ENCODE measurements at places on chromosomes 12 and 14.

DNA sequence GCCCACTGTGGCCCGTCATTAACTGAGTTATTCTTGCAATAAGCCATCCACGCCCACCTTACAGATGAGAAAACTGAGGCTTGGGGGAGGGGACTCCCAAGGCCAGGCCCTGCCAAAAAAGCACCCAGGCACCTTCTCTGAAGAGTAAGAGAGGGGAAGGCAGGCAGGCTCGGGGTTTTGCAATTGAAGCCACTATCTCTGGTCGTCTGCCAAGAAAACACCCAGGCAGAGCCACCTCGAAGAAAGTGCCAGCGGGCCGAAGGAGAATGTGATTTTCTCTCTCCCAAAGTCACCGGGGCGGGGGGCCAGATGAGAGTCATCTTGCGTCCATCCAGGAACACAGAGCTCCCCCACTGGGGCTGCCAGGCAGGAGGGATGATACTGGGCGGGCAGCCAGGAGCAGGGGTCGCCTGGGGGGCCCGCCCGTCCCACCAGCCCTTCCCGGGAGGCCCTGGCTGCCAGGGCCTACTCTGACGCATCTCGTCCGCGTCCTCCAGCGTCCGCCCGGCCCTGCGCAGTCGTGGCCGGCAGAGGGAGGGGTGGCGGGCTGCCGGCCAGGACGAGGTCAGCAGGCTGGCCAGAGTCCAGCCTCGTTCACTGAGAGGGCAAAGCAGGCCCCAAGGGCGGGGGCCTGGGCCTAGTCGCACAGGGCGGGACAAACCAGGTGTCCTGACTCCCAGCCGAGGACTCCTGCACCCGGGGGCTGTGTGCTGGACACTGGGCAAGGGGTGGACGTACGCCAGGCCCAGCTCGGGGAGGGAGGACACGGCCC, 74.3 kb downstream of the RFLNA start:
- DNase-seq: no peak

DNA sequence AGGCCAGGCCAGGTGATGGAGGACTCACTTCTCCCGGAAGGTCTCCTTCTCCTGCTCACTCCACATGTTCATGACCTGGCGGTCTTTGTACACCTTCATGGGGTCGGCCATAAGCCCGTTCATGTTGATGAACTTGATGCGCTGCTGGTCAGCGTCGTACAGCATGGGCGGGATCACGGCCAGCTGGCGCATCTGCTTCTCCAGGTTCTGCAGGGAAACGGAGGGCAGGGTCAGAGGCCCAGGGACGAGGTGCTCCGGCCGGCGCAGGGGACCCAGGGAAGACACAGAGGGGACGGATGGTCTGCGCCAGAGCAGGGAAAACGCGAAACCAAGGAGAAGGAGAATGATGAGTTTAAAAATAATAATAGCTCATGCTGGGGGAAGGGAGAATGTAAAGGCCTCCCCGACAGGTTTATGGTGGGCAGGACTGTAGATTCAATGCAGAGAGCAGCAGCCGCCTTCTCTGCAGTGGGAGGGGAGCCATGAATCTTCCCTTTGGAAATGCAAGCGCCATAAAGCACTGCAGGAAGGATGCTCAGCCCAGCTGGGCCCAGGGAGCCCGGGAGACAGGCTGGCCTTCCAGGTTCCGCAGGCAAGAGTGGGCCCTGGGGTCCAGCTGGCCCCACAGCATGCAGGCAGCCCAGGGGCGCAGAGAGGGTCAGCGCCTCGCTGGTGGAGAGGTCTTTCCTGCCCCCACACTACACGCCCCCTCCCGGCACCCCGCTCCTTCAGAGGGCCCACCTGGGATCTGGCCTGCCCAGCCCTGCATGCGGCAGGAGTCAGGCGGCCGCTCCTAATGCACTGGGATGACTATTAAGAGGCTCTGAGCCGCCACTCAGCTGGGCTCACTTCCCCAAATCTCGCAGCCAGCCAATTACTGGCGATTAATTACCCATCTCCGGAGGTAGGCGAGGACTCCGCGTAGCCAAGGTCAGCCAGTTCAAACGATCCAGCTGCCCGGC, 132.0 kb downstream of the RFLNA start:
- no peak for DNase-seq

DNA sequence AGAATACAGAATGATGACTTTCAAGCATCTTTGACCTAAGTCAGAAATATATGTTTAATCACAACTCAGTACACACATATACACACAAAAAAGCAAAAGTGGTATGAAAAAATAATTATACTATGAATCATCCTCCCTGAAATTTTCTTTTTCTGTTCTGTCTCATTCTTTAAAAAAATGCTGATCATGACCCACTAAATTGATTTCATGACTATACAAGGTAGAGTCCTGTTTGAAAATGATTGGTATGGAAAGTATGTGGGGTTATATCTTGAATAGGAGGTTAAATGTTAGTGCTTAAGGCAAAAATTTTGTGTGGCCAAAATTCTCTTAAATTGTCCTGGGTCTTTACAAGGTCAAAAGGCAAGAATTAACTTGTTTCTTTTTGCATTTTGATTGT, 80.4 kb downstream of the SUDS3 start:
- no peak for DNase-seq

- no peak for DNase-seq
Observed at GRCh38 chr12:46965137-46965536, 114.3 kb upstream of the PCED1B start.

- DNase-seq: no peak
Observed at GRCh38 chr12:97246368-97246767, 216.2 kb upstream of the RMST start.

- DNase-seq: no peak
Observed at GRCh38 chr14:98694541-98694940, 577.5 kb downstream of the BCL11B start.

DNA sequence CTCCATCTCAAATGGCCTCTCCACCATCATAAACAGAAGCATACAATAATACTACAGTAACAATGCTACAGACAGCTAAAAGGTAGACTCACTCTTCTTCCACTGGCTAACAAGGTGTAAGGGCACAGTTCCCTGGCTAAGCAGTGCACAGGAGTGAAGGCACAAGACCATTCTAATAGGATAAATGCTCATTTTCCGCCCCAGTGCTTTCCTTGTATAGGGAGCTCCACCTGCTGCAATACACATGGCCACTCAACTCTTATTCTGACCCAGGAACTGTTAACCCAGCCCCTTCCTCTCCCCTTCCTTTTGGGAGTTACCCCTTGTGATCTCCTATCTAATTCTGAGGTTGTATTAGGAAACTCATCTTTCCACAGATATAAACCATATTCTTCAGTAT, 124.6 kb downstream of the KCNK10 start:
- peak; percentile 72 for DNase-seq

- DNase-seq: no peak
Observed at GRCh38 chr14:58104808-58105207, 47.2 kb downstream of the ARMH4 start.

DNA sequence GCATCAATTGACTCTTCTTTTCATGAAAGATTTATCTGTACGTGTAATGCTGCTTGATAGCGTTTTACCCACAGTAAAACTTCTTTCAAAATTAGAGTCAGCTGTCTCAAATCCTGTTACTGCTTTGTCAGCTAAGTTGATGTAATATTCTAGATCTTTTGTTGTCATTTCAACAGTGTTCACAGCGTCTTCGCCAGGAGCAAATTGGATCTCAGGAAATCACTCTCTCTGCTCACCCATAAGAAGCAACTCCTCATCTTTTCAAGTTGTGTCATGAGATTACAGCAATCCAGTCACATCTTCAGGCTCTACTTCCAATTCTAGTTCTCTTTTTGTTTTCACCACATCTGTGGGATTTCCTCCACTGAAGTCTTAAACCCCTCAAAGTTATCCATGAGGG, 9.5 kb downstream of the PCNX1 start:
- DNase-seq: no peak

- no peak for DNase-seq
Observed at GRCh38 chr12:95553197-95553943, 2.1 kb upstream of the USP44 start.

- DNase-seq: no peak
Observed at GRCh38 chr14:81172353-81172752, 48.4 kb downstream of the GTF2A1 start.

DNA sequence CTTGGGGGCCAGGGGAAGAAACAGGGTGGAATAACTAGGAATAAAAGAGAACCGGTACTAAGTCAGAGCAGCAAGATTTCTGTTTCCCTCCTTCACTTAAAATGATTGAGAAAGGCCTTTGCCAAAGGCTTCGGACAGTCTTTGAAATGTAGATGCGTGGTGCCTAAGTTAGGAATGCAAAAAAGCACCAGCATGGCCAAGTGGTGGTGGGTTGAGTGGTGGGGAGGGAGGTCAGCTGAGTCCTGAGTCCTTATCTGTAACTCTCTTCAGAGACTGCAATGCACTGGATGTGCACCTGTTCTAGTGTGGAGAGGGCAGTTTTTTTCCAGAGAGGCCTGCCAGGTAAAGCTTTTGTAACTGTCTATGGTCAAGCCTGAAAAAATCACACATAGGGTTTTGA, 919.9 kb downstream of the FSCB start:
- DNase-seq: no peak

DNA sequence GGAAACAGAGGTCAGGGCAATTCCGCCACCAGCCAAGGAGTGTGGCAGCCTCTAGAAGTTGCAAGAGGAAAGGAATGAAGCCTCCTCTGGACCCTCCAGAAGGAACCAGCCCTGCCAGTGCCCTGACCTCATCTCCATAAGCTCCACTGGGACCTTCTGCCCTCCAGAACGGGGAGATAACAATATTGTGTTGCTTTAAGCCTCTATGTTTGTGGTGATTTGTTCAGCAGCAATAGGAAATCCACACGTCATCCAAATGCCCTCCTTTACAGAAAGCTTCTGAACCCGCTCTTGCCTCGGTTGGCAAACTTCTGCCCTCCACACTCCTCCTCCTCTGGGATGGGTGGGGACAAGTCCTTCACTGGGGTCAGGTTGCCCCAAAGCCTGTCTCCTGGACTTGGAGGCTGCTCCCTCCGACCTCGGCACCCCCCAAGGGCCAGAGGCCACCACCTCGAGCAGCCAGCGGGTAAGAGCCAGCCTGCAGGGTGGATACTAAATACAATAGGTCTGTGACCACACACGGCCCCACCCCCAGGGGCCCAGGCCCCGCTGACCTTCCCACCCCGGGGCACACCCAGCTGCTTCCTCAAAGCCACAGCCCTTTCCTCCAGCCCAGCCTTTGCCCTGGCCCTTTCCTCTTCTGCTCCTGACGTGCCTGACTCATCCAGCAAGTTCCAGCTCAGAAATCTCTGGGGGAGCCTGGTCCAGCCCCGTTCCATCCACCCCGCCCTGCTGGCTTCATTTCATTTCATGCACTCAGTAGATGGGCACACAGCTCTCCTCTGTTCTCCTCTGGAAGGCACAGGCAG, 58.7 kb upstream of the NCOR2 start:
- no peak for DNase-seq

DNA sequence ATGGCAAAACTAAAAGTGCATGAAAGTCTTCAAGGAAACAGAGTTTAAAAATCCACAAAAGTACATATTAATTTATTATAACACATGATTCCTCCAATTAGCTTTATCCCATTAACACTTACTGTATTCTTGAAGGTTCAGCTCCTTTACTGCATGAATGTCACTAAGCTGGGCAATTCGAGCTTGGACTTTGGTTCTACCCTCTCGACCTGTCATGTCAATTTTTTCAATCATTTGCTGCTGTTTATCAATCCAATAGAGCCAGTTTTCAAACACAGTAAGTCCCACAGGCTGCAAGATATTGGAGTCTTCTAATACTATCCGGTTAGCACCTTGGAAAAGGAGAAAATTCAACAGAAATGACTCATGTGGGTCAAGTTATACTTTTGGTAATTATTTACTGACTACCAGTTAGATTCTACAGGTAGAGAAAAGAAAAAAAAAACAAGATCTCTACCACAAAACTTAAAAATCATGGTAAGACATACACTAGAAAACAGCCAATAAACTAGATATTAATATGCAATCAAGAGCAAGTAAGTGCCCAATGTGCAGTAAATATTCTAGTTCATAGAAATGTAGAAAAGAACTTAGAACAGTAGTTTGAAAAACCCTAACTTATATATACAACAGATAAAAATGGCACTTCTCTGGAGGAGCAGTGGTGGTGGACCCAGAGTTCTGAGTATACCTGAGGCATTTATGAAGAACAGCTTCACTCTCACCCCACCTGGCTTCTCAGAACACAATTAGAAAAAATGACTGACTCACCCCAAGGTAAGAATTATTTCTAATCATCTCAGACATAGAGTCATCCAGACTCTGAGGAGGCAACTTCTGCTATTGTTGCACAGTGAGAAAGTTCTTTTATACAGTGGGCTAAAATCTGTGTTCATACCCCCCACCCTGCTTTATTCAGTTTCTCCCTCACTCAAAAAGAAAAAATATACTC, 67.7 kb downstream of the BCL2L14 start:
- no peak for DNase-seq

DNA sequence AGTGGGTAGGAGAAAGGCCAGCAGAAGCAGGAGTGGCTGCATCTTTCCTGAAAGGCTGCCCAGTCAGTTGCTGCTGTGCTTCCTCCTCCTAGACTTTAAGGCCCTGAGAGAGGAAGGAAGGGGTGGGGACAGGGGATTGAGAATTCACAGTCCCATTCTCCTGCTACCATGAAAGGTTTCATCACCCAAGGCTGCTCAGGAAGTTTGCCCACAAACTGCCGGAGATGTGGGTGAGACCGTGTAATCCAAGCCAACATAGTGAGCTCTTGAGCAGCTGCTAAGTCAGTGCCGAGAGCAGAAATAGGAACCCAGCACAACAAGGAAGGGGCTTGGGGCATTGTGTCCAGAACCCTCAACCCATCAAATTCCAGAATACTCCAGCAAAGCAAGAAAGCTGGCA, at the start of gene CTSG:
Gene CTSG, minus strand, starts transcription at position 69 of the 400 bp plus-strand sequence. Its CDS starts 27 bp downstream, at position 42.
- DNase-seq: no peak

DNA sequence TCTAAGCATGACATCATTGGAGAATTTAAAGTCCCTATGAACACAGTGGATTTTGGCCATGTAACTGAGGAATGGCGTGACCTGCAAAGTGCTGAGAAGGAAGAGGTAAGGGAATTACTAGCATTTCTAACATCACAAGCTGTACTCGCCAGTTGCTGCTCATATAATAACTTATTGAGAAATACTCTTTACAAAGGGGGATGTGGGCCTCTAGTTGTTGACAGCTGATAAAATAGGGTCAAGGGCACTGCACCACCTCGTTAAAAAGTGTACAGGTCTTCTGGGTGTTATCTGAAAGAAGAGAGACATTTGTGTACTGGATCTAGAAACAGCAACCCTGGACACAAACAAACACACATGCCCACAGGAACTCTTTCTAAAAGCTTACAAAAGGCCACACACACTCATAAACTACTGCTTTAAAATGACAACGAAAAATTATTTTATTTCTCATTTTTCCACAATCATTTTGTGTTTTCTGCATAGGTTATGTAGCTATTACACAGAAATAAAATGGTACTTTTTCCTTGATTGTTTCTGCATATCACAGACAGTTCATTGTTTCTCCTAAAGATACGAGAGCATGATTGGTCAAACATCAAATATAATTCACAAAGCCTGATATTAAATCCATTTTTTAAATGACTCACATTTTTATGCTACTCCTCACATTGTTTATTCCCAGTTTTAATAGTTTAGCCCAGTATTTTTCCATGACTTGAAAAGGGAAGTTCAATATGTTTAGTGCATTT, 391.1 kb downstream of the PAWR start:
- no peak for DNase-seq

- DNase-seq: no peak
Observed at GRCh38 chr12:26109343-26109881, 15.4 kb downstream of the BHLHE41 start.

Measured in NCI-H146 (cell line).